ENCODE measurements at places on chromosomes 12 and 14. TPM values are rescaled to one million over a fixed set of nuclear protein-coding genes. Genes with fewer than 3 reads are reported as not detected.

The ERP27 gene
- total RNA-seq: 8.7 TPM

The AQP2 gene
- not detected for total RNA-seq

The TULP3 gene
- 10.5 TPM for total RNA-seq

The KRT83 gene
- total RNA-seq: not detected

The TNS2 gene
- total RNA-seq: 1.4 TPM

The EFS gene
- not detected for total RNA-seq

The KRT77 gene
- total RNA-seq: not detected

The HSPB8 gene
- total RNA-seq: not detected

The MBD6 gene
- 71.4 TPM for total RNA-seq

The TEX52 gene
- 0.29 TPM for total RNA-seq

The EMC9 gene
- 53.2 TPM for total RNA-seq

The KCNK10 gene
- total RNA-seq: not detected

The RDH5 gene
- 12.1 TPM for total RNA-seq

The NRXN3 gene
- not detected for total RNA-seq

The ARHGEF40 gene
- total RNA-seq: 0.53 TPM

The C12orf50 gene
- total RNA-seq: not detected

The KRT3 gene
- total RNA-seq: not detected

The ITGB7 gene
- 503 TPM for total RNA-seq

The SPATS2 gene
- 12.9 TPM for total RNA-seq

The CMA1 gene
- 0.82 TPM for total RNA-seq

The SLC2A3 gene
- 255 TPM for total RNA-seq

The BCL11B gene
- 68.6 TPM for total RNA-seq

The GNS gene
- total RNA-seq: 22.1 TPM

The DIO2 gene
- total RNA-seq: not detected

The TAS2R30 gene
- 3.2 TPM for total RNA-seq

Measured in activated CD8-positive, alpha-beta T cell treated with anti-CD3 and anti-CD28 coated beads, Interleukin-2, amount 10 ng/mL, durations not matched to agents 7 days and 5 days (primary cell).